Brain microvascular endothelial cell (primary cell): ENCODE measurements at places on chromosomes 4 and X.

DNA sequence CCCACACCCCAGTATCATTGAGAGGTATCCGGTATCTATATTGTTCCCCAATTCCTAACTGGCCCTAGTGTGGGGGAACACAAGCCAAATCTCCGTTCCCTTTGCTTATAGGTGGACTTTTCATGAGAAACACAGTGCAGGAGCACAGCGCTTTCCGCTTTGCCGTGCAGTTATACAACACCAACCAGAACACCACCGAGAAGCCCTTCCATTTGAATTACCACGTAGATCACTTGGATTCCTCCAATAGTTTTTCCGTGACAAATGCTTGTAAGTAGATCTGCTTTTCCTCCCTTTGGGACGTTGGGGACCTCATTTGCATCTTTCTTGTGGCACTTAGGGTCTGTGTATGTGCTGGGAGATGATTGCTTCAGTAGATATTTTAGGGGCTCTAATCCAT, 1.6 kb downstream of the GRIA3 start:
- DNase-seq, result no peak

GRCh38 chr4:141890279-141890678, 253.9 kb downstream of the IL15 start:
- peak; percentile 18 for DNase-seq

- no peak for DNase-seq
Measured at GRCh38 chr4:163590103-163590502, 95.6 kb downstream of the TMA16 start.

DNA sequence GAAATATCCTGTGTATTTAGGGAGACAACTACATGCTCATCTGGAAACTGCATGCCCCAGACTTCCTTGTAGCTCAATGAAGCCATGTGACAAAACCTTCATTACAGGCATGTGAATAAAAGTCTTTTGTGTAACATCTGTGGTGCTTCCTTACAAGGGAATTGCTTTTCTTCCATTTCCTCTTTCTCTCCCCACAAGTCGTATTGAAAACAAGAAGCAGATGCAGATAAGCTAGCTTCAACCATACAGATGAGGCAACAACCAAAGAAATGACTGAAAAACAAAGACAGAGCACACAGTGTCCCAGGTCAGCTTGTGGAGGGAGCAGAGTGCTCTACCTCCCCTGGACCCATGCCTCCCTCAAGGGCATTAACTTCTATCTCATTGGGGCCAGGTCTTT, 115.8 kb upstream of the INPP4B start:
- no peak for DNase-seq

DNA sequence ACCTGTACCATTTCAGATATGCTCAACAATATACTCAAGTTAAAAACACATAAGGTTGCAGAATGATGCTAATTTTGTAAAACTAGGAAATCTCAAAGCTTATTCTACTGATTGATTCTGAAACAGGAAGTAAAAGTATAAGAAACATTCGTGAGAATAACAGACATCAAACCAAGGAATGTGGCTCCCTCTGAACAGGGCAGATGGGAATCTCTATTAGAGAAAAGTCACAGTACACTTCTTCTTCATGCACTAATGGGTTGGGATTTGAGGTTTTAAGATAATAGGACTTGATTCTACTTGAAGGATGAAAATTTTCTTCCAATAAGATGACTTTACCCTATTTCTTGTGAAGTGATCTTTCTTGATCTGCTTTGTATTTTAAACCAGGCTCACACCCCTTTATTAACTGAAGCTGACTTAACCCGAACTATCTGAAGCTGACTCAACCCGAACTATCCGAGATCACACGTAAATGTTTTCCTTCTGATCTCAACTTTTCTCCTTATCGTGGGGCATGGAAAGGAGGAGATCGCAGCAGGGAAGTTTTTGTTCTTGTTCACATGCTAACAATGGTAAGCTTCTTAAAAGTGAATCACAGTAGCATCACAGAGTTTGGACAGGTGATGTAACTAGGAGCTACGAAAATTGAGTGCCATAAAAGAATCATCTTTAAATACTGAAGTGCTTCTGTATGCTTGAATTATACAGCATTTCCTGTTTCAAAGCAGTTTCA, 363.1 kb upstream of the ZFP42 start:
- DNase-seq, result peak; percentile 78

DNA sequence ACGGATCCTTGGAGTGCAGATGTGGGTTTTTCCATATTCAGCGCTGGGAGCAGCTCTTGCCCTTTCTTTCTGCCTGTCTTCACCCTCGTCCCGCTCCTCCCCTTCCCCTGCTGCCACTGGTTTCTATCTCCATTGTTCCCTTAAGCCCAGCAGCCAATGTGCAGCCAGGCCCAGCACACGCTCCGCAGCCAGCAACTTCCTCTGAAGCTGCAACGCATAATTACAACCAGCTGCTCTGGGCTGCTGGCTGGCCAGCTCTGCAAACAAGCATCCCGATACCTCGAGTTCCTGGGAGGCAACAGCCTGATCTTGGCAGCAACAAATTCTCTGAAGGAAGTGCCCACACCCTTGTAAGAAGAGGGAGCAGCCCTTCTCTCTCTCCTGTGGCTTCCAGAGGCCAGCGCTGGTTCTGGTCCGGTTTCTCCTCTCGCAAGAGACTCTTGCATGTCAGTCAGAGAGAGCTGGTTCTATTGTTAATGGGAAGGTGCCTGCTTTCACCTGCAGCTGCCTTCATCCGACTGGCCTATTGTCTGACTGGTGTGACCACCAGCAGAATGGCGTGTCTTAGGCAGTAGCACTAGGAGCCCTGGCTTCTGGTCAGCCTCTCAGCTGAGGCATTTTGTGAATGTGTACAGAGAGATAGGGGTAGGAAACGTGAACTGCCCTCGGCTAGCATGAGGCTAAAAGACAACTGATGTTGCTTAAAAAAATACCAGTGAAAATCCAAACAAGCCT, 83.8 kb upstream of the MAML3 start:
- peak; percentile 68 for DNase-seq

GRCh38 chr4:2249526-2250356, 7.8 kb upstream of the HAUS3 start:
- DNase-seq, result no peak

- peak; percentile 67 for DNase-seq
Measured at GRCh38 chr4:156949373-156949814, 22.2 kb downstream of the PDGFC start.

- peak; percentile 7 for DNase-seq
Measured at GRCh38 chrX:130909469-130910136, 6.6 kb upstream of the ENOX2 start.

DNA sequence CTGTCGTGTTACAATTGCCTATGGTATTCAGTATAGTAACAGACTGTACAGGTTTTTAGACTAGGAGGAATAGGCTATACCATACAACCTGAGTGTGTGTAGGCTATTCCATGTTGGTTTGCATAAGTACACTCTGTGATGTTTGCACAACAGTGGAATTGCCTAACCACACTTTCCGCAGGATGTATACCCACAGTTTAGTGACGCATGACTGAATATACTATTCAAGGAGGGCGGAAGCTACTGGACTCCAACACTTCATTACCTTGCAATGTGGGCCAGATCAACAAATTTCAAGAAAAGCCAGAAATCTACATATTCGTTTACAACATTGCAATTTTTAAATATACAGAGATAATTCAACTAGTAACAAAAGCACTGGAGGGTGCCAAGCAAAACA, 317.2 kb downstream of the PDGFC start:
- DNase-seq, result no peak

DNA sequence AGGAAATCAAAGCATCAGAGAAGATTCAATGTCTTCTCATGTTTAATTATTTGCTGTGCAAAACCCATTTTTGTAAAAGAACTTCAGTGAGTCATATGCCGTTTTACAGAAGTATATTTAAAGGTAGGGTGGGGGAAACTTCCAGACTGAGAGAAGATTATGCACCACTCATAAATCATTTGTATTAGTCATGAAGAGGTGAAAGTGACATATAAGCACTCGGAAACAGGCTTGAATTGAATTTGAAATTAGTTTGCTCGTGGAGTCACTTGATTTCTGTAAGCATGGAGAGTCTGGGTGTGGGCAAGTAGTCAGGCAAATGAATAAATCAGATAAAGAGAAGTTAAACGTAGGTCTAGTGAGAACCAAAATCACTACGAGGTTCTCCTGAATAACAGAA, 335.1 kb downstream of the ANK2 start:
- no peak for DNase-seq
